T-helper 17 cell (primary cell): ENCODE measurements at places on chromosomes 4 and X. TPM values are rescaled to one million over a fixed set of nuclear protein-coding genes. Genes with fewer than 3 reads are reported as not detected.

Gene NLRP2B
- total RNA-seq = not detected

Gene PWWP3B
- not detected for total RNA-seq

Gene KCTD8
- not detected for total RNA-seq

Gene CCDC110
- not detected for total RNA-seq

Gene AMBN
- total RNA-seq = not detected

Gene FAM9B
- not detected for total RNA-seq

Gene MAGEC1
- total RNA-seq = not detected

Gene MAPK10
- 5.9 TPM for total RNA-seq
